HS-27A (cell line): ENCODE measurements at places on chromosomes 7 and 10.

DNA sequence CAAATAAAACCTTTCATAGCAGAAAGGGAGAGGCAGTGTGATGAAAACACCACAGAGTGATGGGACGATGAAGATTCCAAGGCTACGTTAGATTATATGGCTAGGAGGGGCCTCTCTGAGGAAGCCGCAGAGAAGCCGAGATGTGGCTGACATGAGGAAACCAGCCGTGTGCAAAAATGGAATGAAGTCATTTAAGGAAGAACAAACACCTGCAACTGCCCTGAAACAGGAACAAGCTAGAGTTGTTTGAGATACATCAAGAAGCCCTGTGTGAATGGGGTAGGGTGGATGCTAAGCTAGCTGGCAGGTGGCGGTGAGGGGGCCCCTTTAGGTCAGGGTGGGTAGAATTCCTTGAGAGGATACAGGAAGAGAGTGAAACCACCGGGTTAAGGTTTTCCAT lies 129.5 kb downstream of the KLF6 start:
- no peak for DNase-seq

GRCh38 chr10:114526126-114526503 lies 121.8 kb upstream of the AFAP1L2 start:
- DNase-seq: no peak

DNA sequence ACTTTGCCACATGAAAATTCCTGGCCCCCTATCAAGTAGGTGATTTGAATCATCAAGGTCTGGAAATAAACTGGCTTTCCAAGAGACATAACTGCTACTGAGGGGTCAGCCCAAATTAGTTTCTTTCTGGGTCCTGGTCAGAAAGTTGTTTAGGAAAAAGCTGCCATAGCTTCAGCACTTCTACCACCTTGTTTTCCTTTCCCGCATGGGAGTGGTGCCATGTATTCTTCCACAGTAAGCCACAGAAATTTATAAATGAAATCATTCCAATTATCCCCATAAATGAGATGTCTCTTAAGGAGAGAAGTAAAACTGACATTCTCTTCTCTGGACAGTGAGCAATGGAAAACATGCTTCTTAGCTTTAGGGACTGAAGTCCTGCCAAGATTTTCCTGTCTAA lies 80.8 kb downstream of the PHYHIPL start:
- no peak for DNase-seq

DNA sequence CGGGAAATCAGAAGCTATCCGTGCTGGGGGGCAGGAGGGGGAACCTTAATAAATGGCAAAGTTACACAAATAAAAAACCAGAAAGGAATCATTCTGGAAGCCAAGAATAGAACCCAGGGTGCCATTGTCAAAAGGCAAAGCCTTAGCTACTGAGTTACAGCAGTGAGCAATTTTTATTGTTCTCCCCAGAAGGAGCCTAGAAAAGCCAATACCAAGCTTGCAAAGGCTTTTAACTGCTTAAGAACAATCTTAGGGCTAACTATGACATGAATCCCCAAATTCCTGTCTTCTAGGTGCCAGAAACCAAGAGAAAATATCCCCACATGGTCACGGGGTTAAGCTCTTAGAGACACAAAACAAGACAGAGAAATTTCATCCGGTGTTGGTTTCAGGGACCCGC lies 482.7 kb downstream of the CCSER2 start:
- DNase-seq: no peak

GRCh38 chr7:28905464-28905863 lies 52.7 kb downstream of the TRIL start:
- no peak for DNase-seq

GRCh38 chr10:101094121-101094879 lies 32.5 kb downstream of the KAZALD1 start:
- DNase-seq: no peak
